ENCODE measurements at places on chromosomes 3 and 15. TPM values are rescaled to one million over a fixed set of nuclear protein-coding genes. Genes with fewer than 3 reads are reported as not detected.

The MIX23 gene
- 15.3 TPM for total RNA-seq

The GUCA1C gene
- not detected for total RNA-seq

The CCDC33 gene
- not detected for total RNA-seq

The CRYGS gene
- total RNA-seq: 0.54 TPM

The LSAMP gene
- 1.1 TPM for total RNA-seq

The NRG4 gene
- 4.6 TPM for total RNA-seq

The C3orf70 gene
- 0.84 TPM for total RNA-seq

The ZNF660 gene
- total RNA-seq: 0.13 TPM

The SLCO2A1 gene
- total RNA-seq: 24.9 TPM

The CCR2 gene
- 0.89 TPM for total RNA-seq

The IFT57 gene
- 31.2 TPM for total RNA-seq

The CCDC80 gene
- 10.8 TPM for total RNA-seq

The CFAP44 gene
- 3.4 TPM for total RNA-seq

Data from lower leg skin (tissue), 4 donors.